Cortex of kidney (tissue), 1 donor: ENCODE measurements at places on chromosomes 13 and 19.

DNA sequence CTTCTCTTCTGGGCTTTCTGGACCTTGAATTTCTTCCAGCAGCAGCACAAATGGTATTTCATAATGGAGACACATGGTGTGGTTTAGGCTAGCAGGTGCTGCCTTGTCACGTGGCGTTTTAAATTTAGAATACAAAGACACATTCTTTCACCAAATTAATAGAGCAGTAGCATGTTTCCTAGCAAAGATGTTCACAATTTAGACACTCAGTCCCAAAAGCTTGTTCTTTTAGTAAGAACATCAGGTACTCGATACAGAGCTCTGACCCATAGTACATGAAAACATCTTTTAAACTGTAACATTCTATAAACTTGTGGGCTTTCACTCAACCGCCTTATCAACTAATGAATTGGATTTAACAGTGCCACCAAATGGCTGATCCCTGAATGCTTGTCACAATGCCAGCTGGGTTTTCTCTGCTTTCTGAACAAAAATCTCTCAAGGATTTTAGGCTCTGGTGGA lies 290.1 kb downstream of the DCLK1 start:
- no peak for DNase-seq

GRCh38 chr19:35903550-35904179 lies 1.3 kb downstream of the HCST start:
- DNase-seq = no peak

DNA sequence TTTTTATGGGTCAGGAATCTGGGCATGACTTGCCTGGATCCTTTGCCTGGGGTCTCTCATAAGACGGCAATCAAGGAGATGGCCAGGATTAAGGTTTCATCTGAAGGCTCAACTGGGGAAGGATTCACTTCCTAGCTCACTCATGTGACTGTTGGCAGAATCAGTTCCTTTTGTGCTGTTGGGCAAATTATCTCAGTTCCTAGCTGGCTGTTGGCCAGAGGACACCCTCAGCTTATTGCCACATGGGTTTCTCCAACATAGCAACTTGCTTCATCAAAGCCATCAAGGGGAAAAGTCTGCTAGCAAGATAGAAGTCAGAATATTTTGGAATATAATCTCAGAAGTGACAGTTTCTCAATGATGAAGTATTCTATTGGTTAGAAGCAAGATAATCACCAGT lies 12.2 kb upstream of the EVI5L start:
- no peak for DNase-seq

- no peak for DNase-seq
Measured at GRCh38 chr13:87769445-87769844, 98.3 kb downstream of the SLITRK5 start.

GRCh38 chr13:43725460-43725859 lies 61.3 kb downstream of the ENOX1 start:
- no peak for DNase-seq

DNA sequence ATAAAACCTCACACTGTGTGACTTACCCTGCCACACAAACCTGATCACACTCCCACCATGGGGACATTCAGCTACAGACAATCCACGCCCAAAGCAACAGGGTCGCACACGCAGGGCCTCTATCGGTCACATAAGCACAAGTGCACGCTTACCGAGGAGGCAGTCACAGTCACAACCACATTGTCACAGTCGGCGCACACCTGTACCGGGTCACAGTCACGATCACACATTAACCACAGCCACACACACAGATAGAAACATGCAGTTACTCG lies 579 bp downstream of the ZNF566 start:
- DNase-seq = no peak

DNA sequence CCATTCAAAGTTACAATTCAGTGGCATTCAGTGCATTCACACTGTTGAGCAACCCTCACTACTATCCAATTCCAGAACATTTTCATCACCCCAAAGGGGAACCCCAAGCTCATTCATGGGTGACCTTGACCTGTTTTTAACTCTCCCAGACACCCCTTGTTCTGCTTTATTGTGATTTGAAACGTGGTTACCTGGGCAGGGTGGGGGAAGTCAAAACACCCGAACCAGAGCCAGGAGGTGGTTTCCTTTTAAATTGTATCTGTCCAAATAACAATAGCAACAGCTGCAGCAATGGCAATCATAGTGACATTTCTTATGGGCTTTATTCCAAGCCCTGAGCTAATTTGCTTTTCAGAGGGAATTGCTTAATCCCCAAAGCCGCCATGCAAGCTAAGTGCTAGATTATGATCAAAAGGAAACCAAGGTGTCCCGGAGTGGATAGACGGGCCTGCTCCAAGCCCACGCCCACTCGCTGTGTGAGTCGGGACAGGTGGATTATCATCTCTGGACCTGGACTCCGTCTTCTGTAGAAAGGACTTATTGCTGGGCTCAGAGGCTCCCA lies 6.1 kb downstream of the PTGIR start:
- no peak for DNase-seq

- no peak for DNase-seq
Measured at GRCh38 chr13:21231426-21231940, 55.0 kb downstream of the MRPL57 start.

DNA sequence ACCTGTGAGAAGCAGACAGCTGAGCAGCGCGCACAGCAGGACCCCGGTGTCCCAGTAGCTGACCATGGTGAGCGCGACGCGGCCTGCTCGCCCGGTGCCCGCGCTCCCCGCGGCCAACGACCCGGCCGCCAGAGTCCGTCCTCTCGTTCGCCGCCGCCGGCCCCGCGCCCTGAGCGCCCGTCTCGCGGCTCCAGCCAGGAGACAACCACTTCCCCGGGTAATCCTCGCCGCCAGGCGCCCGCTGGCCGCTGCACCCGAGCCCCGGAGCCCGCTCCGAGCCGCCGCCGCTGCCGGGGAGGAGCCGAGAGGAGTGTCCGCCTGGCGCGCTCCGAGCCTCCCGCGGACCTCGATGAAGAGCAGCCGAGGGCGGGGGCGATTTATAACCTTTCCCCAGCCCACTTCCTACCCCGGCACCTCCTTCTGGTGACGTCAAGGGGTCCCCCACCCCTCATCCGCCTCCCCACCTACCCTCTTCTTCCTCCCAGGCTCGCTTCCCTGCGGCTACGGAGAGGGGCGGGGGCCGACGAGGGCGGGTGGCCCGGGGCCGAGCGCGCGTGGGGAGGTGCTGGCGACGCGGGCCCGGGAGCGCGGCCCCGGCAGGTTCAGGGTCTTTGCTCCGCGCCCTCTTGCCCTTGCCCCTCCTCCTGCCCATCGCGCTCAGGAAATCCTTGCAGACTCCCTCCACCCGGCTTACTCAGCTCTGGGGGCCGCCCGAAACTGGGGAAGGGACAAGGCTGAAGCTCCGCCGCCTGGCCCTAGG lies at the start of gene FLT1:
Gene FLT1, minus strand, starts transcription at position 351 of the 760 bp plus-strand sequence. Its CDS starts 285 bp downstream, at position 66.
- no peak for DNase-seq

DNA sequence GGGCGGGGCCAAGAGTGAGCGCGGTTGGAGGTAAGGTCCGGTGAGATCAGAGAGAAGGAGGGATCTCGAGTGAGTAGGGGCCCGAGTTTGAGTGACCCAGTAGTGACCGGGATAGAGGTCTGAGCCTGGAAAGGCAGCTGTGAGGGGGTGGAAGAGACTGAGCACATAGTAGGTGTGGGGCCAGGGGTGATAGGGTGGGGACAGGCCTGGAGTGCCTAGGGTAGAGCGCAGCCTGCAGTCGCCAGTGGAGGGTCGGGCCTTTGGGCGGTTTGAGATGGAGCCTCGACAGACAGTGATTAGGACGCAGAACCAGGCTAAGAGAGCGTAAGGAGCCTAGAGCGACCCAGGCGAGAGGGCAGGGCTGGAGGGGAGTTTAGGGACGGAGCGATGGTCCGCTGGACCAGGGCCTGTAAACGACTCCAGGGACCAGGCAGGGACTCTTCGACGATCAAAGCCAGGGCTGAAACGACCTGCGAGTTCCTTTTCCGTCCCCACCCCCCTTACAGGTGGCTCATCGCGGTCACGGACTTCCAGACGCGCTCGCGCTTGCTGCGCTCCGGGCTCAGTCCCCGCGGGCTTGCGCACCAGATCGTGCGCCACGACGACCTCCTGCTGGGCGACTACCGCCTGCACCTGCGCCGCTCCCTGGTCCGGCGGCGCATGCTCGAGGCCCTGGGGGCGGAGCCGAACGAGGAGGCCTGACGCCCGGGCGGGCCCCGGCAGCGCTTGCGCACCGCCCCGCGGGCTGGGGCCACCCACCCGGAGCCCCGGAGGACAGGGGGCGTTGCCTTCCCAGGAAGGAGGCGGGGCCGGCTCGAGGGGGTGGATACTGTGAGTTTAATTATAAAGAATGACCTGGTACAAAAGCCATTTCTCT lies 9.4 kb downstream of the C19orf81 start:
- DNase-seq = no peak

GRCh38 chr19:40084948-40085347 lies 5.8 kb downstream of the ZNF780A start:
- DNase-seq = no peak

DNA sequence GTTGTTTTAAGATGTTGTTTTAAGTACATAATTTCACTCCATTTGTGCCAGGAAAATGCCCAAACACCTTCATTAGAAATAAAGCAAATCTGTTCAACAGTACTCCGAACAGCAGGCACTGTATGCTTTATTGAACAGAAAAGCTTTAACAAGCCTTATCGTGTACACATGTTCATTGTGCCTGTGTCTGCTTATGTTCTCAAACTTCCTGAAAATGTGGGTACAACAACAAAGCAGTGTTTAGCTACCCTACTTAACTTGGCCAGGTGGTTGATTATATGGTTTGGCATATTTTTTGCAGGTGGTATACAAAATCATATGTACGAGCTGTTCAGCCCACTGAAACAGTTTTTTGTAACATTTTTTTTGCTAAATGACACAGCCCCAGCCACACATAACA lies 718.0 kb downstream of the DACH1 start:
- DNase-seq = no peak

- no peak for DNase-seq
Measured at GRCh38 chr13:50512474-50513299, 330.8 kb downstream of the DLEU7 start.
